Naive thymus-derived CD8-positive, alpha-beta T cell (primary cell): ENCODE measurements at places on chromosomes 7 and 10. TPM values are rescaled to one million over a fixed set of nuclear protein-coding genes. Genes with fewer than 3 reads are reported as not detected.

DNA sequence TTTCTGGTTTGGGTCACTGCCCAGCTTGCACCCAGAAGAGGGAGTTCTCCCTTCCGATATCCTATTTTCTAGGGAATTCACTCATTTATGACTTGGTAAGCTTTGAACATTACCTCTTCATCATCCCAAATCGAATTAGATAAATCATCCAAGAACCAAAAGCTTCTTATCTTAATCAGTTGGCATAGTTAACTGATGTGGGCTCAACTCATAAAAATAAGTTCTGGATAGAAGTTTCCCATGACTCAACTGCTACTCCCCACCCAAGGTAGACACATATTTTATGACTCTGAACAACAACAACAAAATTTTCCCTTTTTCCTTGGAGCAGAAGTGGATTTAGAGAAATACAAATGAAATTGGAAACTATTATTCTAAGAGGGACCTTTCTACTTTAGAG lies 102.9 kb upstream of the CCDC6 start:
- DNase-seq, result no peak

- no peak for DNase-seq
Observed at GRCh38 chr10:124632064-124632531, 112.1 kb downstream of the FAM53B start.

Gene SPDYE8
- total RNA-seq, result not detected

DNA sequence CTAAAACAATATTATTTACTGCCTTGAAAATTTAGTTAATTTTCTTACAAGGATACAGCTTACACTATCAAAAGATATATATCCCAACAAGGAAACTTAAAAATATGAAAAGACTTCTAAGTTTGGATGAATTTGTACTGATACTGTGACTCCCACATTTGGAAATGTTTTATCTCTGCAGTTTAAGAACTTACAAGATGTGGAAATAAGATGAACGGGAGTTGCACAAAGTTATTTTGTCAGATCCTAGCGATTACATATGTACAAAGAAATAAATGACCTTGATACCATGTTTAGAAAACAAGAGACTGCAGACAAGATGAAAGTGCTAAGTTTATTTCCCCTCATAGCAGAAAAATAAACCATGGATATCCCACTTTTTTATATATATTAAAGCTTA lies 103.7 kb upstream of the TMEM106B start:
- no peak for DNase-seq

Gene NANOS1
- 0.60 TPM for total RNA-seq

DNA sequence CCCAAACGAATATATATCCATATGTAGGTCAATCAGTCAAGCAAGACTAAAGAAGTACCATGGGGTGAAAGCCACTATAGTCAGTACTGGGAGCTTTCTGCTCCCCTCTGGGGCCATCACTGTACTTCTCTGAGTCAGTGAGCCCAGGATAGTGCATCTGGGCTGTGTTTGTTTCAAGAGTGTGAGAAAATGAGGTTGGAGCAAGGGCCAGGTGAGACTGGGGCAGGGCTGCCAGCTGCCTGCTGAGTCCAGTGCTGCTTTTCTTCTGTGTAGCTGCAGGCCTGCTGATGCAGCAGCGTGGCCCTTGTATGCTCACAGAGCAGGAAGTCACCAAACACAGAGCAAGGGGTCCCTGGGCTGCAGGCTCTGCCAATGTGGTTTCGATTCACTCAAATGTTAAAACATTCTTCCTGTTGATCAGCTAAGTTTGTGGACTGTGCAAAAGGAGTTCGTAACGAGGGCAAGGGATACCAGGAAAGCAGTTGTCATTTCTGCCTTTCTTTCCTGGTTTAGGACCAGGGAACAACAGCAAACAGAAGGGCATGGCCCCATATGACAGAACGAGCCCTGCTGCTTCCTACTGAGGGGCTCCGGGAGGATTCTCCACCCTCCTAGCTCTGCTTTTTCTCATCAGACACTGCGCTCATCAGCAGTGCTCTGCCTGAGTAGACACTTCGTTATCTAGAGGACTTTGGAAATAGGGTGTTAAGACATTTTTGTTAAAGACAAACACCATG lies 65.4 kb upstream of the TNS3 start:
- peak; percentile 27 for DNase-seq

Gene RSPH10B2
- 0.68 TPM for total RNA-seq

Gene TFPI2
- not detected for total RNA-seq

GRCh38 chr7:151773797-151774196 lies 103.1 kb downstream of the PRKAG2 start:
- no peak for DNase-seq

DNA sequence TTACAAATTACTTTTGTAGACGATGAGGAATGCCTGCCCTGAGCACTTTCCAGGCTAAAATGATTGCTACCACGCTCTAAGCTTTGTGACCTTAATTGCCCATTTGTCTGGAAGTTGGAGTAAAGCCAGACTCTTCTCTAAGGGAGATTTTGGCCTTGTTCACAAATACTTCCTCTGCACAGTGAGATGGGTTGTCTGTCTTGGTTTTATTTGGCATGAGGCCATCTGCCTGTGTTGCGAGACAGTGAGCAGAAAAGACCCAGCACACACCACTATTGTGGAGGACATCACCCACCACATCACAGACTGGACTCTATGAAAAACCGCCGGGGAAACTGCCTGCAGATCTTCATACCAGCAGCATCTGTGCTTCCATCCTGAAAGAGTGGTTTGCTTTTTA lies 138.4 kb downstream of the BICC1 start:
- DNase-seq, result no peak

Gene CFAP43
- 0.16 TPM for total RNA-seq

DNA sequence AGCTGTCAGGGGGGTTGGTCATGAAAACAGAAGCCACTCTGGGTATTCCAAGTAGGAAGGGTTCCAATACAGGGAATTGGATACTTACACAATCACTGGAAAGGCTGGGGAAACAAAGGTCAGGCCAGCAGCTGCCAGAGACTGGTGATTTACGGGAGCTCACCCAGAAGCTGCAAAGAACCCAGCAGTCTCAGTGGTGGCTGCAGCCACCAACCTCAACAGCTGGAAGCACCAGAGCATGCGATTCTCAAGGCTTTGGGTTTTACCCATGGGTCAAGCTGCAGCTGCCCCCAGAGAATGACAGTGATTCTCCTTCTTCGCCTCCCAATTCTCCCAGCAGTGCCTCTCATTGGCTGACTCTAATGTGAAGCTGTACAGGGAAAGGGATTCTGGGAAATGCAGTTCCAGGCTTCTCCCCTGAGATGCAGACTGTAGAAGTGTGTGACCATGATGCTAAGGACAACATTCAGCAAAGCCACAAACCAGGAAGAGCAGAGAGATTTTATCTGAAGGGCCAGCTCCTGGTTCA lies 107.2 kb upstream of the TCF7L2 start:
- DNase-seq, result no peak

- DNase-seq, result no peak
Observed at GRCh38 chr10:76786504-76787072, 851.0 kb downstream of the KCNMA1 start.

Gene CDH23
- total RNA-seq, result 10.2 TPM

Gene SEMA3E
- total RNA-seq, result not detected

Gene CARD11
- 104 TPM for total RNA-seq

DNA sequence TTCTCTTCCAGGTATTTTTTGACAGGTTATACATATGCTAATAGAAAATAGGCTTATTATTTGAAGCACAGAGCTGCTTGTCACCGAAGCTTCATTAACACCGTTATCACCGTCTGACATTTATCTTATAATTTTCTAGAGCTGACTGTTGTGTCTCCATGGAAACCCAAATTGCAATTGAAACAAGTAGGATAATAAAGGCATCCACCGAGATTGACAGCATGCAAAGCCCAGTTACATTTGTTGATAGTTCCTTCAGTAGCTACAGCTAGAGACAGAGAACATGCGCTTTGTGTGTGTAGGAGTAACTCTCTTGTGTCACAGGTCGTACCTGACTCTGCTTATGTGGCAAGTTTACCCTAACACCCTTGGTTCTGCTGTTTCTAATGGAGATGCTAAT lies 135.6 kb downstream of the CELF2 start:
- no peak for DNase-seq

Gene FBXW4
- 106 TPM for total RNA-seq

GRCh38 chr10:122706467-122706866 lies 6.8 kb upstream of the C10orf120 start:
- DNase-seq, result no peak

- DNase-seq, result no peak
Observed at GRCh38 chr10:71396711-71397295, at the start of gene CDH23. CDH23 (plus strand) TSS chr10:71396920; CDS start chr10:71439832, 42,912 bp downstream.

DNA sequence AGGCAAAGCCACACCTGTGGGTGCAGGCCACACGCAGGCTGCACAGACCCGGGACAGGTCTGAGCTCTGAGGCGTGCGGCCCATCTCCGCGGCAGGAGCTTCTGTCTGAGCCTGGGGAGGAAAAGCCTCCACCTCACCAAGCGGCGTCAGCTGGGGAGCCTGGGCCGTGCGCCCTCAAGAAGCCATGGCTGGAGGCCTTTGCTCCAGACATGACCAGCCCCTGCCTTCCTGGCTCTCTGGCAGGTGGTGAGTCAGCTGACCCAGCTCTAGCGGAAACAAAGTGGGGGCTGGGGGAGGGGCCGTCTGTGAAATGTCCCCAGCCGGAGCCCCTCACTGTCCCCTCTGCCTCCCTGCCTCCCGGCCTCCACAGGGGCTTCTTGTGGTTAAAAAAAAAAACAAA lies 12.5 kb downstream of the GPER1 start:
- DNase-seq, result no peak

Gene ARPC1A
- total RNA-seq, result 45.5 TPM

GRCh38 chr10:98107644-98108430 lies 26.6 kb upstream of the R3HCC1L start:
- no peak for DNase-seq

GRCh38 chr10:105594296-105594695 lies 953.2 kb downstream of the SORCS3 start:
- DNase-seq, result no peak

- DNase-seq, result no peak
Observed at GRCh38 chr10:18136073-18136791, 4.0 kb upstream of the CACNB2 start.

Gene LIPK
- not detected for total RNA-seq

GRCh38 chr7:93161181-93161762 lies 13.1 kb upstream of the SAMD9L start:
- no peak for DNase-seq

- no peak for DNase-seq
Observed at GRCh38 chr10:81026591-81026990, 488.9 kb downstream of the SH2D4B start.

Gene PIP
- not detected for total RNA-seq

- DNase-seq, result no peak
Observed at GRCh38 chr10:71726580-71727104, 7.1 kb upstream of the C10orf105 start.

- DNase-seq, result no peak
Observed at GRCh38 chr10:77711683-77712049, 74.1 kb upstream of the KCNMA1 start.

Gene PPP1R3A
- total RNA-seq, result not detected

GRCh38 chr10:113716109-113716910 lies 35.2 kb upstream of the PLEKHS1 start:
- DNase-seq, result no peak

DNA sequence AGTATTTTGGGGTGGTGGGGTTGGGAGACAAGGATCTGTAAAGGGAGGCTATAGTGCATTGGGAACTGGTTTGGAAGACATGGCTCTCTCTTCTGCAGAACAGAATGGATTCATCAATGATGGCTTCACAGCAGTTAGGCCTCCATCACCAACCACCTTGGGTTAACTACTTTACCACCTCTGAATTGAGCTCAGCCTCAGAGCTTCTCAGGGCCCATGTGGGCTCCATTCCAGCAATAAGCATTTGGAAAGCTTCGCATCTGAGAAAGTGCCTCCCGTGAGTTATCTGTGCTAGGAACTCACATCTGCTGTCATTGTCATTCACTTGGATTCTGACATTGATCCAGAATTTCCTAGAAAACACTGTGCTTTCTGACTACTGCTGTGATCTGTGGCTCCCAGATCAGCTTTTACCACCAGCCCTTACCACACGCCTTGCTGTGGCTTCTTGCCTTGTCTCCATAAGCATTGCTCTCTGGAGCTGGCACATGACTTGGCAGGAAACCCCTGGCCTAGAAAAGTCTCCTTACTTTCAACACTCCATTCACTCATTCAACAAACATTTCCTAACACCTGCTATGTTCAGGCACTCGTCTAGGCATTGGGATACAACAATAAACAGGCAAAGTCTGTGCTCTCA lies 70.7 kb upstream of the ADO start:
- no peak for DNase-seq

Gene MMD2
- total RNA-seq, result not detected

Gene GNG11
- total RNA-seq, result not detected

- DNase-seq, result no peak
Observed at GRCh38 chr7:70408891-70409290, 723.1 kb upstream of the GALNT17 start.

DNA sequence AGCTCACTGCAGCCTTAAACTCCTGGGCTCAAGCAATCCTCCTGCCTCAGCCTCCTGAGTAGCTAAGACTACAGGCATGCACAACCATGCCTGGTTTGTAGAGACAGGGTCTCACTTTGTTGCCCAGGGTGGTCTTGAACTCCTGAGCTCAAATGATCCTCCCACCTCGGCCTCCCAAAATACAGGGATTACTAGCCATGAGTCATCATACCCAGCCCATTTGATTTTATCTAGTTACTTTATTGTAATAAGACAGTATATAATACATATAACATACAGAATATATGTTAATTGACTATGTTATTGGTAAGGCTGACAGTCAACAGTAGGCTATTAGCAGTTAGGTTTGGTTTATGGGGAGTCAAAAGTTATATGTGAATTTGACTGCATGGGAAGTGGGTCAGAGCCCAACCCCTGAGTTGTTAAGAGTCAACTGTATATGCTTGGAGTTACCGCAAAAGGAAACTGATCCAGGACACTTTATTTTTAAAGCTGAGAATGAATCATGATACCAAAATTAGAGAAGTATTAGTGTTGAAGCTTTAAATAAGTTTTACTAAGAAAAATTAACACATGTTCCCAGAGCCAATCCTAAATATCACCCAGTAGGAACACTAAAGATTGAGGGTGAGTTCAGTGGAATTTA lies 20.7 kb upstream of the KMT2E start:
- no peak for DNase-seq

- no peak for DNase-seq
Observed at GRCh38 chr7:86760236-86760635, 116.5 kb downstream of the GRM3 start.

Gene CDK14
- total RNA-seq, result 3.6 TPM

DNA sequence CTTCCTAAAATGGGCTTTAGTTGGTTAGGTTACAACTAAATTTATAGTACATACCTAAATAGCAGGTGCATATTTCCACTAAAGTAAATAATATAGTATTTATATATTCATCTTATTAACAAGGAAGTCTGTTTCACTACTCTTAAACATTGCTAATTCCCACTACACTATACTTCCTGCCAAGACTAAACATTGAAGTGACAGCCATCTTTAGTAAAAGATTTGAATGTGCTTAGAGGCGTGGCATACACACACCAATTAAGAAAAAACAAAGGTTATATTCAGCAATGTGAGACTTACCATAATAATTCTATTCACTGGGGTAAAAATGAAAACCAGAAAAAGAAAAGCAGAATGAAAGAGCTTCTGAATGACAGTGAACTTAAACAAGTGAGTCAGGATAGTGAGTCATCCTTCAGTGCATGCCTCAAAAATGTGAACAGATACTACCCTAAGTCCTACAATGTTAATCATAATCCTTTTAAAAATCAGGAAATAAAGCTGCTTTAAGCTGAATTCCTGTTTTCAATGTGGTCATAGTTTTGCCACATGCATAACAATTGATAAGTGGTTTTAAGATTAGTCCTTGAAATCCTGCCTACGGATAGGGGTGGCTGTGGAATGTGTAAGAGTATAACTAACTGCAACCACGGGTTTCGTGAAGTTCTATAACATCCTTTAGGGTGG lies 59.4 kb downstream of the USP6NL start:
- no peak for DNase-seq

Gene C10orf71
- not detected for total RNA-seq
